Right lung (tissue), 10 donors: ENCODE measurements at places on chromosomes 2 and 18. TPM values are rescaled to one million over a fixed set of nuclear protein-coding genes. Genes with fewer than 3 reads are reported as not detected.

DNA sequence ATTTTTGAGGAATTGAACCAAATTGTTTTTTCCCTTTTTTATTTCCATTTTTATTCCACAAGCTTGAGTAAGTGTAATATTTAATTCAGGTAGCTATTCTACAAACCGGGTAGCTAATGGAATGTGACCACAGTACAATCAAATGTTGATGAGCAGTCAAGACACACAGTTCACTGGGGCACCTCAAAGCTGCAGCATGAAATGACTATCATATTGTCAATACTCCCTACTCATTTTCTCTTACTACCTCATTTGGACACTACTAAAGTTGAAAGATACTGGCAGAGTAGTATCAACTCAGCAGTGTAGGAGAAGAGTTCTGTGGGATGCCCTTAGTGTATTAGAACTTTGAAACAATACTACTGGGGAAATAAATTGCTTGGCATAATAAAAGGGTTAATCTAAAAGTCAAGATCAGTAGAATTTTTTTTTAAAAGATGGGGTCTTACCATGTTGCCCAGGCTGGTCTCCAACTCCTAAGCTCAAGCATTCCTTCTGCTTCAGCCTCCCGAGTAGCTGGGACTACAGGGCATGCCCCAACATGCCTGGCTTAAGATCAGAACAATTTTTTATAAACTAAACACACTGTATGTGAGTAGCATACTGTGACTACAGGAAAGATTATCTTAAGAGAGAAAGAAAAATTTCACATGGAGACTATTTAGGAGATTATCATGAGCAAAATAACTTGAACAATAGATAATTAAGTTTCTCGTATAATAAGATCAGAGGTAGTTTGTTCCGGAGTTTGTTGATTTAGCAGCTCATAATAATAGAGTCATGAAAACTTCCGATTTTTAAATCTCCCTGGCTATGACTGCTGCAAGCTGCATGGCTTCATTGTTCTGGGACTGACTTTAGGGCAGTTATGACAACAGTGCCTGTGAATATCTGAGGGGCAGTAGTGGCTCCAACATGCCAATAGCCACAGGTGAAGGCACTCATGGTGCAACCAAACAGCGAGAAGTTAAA lies 43.7 kb downstream of the MYO3B start:
- no peak for DNase-seq

- DNase-seq: no peak
These were observed 44.2 kb upstream of the EDAR start for GRCh38 chr2:109033171-109033570.

DNA sequence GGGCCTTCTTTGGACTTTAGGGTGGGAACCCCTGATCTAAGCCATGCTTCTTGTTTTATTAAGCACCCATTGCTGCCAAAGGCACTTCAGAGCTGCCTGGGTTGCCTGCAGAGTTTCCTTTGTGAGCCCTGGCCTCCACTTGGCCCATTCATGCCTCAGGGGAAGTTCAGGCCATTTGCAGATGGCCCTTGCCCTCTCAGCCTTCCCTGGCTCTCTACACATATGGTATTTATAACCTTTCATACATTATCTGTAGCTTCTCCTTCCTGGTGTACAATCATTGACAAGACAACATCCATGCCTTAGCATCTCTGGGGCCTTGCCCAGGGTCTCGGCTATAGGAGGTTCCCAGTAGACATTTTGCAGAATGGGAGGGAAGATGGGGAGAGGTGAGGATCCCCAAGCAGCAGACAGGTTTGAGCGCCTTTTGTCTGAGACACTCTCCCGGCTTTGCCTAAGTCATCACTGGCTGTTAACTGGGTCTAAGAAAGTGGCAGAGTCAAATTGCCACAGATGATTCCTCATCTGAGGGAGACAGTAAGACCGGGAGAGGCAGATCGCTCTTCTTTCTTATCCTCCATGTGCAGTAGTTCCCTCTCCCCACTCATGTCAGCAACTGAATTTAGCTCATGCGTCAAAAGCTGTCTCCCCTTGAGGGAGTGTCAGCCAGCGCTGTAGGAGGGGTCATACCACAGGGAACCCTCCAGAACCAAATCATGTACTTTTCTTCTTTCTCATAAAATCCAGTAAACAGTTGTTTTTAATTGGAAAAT lies 2.7 kb downstream of the EHD3 start:
- DNase-seq: no peak

GRCh38 chr2:27118525-27119329 lies at the start of gene CGREF1:
Gene CGREF1 (minus strand): TSS chr2:27119128. CDS start chr2:27104366, 14,762 bp downstream.
- DNase-seq: no peak

DNA sequence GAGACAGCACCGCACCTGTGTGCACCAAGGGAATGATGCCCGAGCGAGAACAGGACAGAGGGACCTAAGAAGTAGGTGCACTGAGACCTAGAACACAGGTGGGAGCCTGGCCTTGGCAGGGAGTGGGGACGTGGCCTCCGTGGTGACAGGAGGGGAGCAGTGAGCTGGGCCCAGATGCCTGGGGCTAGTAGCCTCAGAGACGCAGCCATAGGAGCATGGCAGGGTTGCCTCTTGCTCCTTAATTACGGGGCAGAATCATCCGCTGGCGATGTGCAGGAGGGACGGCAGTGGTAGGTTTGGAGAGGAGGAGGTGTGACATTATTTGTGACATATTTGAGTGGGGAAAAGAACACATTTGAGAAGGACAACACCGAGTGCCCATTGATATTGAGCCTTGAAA lies 57.0 kb upstream of the HPCAL1 start:
- DNase-seq: no peak

DNA sequence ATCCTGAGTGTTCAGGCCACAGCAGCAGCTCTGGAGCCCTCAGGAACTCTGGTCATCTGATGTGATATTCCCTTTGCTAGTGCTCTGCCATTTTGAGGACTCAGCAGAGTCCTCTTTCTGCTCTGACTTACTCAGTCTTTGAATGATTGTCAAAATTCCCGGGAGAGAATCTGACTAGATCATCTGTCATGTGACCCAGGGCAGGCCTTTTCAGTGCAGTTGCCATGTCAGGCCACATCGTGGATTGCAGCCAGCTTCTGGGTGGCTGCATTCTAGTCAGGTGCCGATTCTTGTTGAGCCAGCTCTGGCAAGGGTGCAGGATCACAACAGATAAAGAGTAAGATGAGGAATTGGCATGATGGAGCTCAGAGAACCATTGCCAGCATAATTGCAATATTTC lies 795.6 kb downstream of the CPS1 start:
- no peak for DNase-seq

DNA sequence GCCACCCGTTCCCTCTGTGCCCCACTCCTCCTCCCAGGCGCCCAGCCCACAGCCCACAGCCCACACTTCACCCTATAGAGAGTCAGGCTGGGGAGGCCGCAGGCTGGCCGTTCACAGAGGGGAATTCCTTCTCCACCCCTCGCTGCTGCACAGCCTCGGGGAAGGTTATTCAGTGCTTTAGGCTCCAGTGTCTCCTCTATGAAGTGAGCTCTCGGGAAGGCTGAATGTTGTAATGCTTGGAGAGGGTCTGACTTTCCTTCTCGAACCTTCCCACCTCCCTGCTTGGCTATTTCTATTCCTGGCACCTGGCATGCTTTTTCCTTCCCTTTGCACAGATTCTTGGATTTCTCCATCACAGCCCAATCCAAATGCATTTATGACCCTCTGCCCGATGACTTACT lies 62.5 kb upstream of the SMAD7 start:
- DNase-seq: no peak

- no peak for DNase-seq
These were observed 201.2 kb downstream of the MYCN start for GRCh38 chr2:16141641-16141921.

GRCh38 chr2:72138011-72138881 lies 9.4 kb downstream of the CYP26B1 start:
- DNase-seq: no peak

DNA sequence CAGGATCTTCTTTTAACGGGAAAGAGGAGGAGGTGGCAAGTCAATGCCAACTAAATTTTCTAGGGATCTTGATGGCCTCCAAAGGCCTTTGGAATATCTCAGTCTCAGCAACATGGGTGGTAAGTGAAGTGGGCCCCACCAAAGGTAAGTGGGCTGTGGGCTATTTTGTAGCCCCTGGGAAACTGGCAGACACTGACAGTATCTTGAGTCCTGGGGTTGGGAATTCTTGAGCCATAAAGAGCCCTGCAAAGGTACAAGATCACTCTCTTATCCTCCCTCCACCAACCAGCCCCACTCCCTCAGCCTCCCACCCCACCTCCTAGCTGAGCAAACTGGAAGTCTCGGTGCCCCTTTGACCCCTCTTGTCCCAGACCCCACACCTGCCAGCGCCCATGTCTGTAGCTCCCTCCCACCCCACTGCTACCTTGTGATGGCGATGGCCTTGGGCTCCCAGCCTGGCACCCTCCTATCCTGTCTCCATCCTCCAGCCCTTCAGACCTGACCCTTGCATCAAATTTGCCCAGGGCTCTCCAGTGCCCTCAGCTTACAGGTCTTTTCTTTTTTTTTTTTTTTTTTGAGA lies 8.5 kb downstream of the ATP6V1B1 start:
- no peak for DNase-seq

GRCh38 chr2:127045792-127046501 lies 61.0 kb downstream of the BIN1 start:
- no peak for DNase-seq

- peak; percentile 51 for DNase-seq
These were observed 680 bp downstream of the CTDSP1 start for GRCh38 chr2:218400167-218400929.

DNA sequence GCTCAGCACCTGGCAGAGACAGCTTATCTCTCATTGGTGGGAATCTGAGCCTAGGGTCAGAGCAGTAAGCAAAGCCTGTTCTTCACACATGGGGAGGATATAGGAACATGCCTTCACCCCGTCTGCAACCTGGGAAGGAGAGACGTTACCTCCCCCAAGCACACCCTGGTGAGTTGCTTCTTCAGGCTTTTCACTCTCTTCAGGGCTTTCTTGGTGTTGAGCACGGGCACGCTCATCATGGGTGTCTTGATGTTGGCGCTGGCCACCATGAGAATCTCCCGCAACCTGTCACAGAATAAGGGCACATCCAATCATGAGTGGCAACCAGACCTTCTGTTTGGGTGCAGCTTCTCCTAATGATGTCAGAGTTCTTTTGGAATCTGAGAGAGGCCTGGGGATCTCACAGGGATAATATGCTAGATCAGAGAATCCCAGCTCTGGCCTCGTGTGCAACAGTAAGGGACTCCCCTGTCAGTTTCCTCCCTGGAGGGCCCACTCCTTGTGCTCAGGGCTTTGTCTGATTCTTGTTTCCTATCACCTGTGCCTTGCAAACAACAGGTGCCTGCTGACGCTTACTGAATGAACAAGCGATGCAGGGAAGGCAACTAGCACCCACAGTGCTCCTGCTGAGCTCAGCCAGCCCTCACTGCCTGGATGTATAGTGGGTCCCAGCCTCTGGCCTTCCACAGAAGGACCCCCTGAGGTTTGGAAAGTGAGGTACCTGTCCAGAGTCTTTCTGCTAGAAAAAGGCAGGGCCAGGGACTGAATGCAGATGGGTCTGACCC lies 66.3 kb downstream of the POLR1A start:
- no peak for DNase-seq

DNA sequence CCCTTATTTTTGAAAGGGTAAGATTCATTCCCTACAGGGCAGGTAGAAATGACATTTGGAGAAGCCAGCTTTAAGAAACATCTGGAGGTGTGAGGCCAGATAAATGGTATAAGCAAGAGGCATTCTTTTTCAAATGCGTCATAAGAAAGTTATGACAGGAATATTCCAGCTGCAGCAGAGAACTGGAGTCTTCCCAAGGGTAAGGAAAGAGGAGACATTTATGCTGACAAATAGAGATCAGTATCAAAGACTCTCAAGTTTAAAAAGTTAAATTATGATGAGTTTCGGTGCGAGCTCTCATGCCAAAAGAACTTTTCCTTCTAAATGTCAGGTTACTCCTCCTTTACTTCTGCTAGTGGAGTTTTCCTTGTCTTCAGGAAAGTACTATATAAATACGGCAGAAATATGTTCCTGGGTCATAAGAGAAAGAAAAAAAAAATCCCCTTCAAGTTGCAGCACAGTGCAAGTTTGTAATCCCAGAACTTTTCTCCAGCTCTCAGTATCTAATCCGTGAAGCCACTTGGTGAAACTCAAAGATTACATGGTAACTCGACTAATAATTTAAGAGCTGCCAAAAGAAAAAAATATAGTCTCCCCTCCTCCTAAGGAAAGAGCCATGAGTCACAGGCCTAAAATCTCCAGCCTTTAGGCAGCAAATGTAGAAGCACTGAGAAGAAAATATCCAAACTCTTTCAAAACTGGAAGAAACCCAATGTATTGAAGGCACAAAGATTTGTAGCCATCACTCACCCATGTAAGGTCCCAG lies 428.1 kb downstream of the MEIS1 start:
- DNase-seq: no peak

- no peak for DNase-seq
These were observed 152.0 kb downstream of the CAPN13 start for GRCh38 chr2:30655211-30655610.

- no peak for DNase-seq
These were observed 14.0 kb upstream of the NEUROD1 start for GRCh38 chr2:181694271-181694670.

GRCh38 chr2:3478846-3479385 lies 40.4 kb downstream of the ADI1 start:
- DNase-seq: no peak

GRCh38 chr2:24658531-24659202 lies 134.5 kb downstream of the PTRHD1 start:
- no peak for DNase-seq

DNA sequence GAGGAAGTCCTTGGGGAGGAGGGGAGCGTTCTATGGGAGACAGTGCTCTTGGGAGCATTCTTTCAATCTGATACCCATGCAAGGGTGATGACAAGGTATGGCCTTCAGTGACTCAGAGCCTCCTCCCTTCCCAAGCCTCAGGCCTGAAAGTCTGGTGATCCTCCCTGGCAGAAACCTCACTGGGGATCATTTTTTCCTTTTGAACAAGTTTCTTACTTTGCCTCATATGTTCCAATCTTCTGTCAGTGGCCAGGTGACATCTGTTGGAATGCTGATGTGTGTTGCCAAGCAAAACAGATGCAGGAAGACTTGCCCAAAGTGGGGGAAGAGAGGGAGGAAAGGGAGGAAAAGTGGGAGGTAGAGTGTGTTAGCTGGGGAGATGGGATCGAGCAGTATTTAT lies 224.8 kb downstream of the NEDD4L start:
- no peak for DNase-seq

FIGN gene
- polyA plus RNA-seq: 6.8 TPM

CERKL gene
- 10.6 TPM for polyA plus RNA-seq

LONRF2 gene
- polyA plus RNA-seq: 2.1 TPM

ZNF236 gene
- polyA plus RNA-seq: 11.1 TPM

ST6GAL2 gene
- 3.3 TPM for polyA plus RNA-seq

TSPYL6 gene
- 0.05 TPM for polyA plus RNA-seq

LOXHD1 gene
- 0.70 TPM for polyA plus RNA-seq

CPS1 gene
- 2.5 TPM for polyA plus RNA-seq

UGT1A10 gene
- not detected for polyA plus RNA-seq

GPR39 gene
- 4.1 TPM for polyA plus RNA-seq
